ENCODE measurements at places on chromosomes 5 and 9.

DNA sequence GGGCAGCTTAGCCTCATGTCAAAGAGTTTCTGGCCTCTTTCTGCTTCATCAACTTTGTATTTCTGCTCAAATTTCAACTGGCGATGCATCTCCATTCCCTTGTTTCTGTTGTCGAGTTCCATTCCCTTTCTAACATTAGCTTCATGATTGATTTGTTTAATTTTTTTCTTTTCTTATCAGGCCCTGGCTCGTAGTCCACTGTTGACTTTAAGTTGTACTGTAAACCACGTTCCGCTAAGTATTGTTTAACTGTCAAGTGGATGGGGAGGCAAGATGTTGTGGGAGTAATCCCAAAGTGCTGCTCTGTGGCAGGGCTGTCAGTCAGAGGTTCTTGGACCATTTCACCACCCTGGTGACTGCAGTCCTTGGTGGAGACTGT is 309.1 kb downstream of the PSAT1 start:
- DNase-seq = no peak

DNA sequence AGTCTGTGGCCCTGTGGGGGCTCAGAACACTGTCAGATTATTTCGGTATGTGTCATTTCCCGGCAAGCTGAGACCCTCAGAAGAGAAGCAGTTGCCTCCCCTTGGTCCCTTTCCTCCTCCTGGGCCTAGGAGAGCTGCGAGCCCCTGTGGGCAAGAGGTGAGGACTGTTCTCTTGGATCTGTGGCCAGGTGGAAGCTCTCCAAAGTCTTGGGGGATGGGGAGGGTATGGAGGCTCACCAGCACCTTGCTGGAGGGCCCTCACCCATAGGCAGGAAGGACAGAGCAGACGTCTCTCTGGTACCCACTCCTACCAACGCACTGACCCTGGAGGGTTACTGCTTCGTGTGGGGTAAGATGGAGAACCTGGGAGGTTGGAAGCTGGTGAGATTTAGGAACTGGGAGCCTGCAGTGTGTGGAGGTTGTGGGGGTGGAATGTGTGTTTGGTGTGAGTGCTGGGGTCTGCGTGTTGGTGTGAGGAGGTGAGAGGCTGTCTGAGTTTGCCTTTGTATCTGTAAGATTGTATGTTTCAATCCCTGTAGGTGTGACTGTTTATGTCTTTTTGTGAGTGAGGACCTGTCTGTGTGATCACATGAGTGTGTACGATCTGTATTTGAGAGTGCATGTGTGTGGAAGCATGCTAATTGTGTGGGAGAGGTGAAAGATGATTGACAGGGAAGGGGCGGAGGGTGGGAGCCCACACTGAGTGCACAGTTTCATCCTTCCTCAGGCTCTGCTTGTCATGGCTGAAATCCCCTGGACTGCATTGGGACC is 52.4 kb upstream of the PSD2 start:
- DNase-seq = no peak

GRCh38 chr9:347667-348292 is 133.1 kb downstream of the DOCK8 start:
- DNase-seq = peak; percentile 59

DNA sequence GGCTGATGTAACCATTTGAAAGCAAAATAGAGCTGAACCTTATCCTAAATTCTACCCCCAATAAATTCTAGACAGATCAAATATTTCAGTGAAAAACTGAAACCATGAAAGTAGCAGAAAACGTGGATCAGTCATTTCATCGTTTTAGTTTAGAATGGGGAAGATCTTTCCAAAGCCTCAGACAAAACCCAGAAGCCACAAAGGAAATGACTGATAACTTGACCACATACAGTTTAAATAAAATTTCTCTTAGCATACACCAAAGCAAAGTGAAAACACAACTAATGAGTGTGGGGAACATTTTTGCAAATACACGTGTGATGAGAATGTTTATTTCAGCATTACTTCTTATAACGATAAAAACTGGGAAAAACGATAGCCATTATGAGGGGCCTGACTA is 284.8 kb downstream of the ADGRV1 start:
- no peak for DNase-seq

- peak; percentile 34 for DNase-seq
Observed at GRCh38 chr5:84430863-84431663, 46.4 kb upstream of the EDIL3 start.

GRCh38 chr9:135303280-135303647 is 176.3 kb upstream of the PPP1R26 start:
- no peak for DNase-seq

- DNase-seq = no peak
Observed at GRCh38 chr5:132456987-132457361, 33.6 kb downstream of the IRF1 start.

DNA sequence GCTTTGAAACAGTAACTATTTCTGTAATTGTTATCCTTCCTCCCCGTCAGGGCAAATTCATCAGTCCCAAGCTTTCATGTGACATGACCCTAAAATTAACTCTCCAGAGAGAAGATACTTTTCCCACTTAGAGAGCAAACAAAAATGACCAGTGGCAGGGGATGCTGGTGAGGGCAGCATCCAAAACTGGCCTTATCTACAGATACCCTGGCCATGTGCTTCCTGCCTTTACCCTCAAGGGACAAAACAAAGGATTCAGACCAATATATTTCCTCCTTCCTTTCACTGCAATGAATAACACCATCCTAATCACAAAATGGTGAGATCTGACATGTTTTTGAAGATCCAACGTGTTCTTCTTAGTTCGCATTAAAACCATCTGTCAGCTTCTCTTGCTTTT is 267.2 kb downstream of the MAN2A1 start:
- DNase-seq = no peak

GRCh38 chr5:117662361-117662760 is 1087.7 kb upstream of the SEMA6A start:
- DNase-seq = no peak

GRCh38 chr9:20012232-20012631 is 223.4 kb upstream of the SLC24A2 start:
- no peak for DNase-seq

GRCh38 chr9:99387431-99387830 is 165.3 kb downstream of the SEC61B start:
- no peak for DNase-seq

DNA sequence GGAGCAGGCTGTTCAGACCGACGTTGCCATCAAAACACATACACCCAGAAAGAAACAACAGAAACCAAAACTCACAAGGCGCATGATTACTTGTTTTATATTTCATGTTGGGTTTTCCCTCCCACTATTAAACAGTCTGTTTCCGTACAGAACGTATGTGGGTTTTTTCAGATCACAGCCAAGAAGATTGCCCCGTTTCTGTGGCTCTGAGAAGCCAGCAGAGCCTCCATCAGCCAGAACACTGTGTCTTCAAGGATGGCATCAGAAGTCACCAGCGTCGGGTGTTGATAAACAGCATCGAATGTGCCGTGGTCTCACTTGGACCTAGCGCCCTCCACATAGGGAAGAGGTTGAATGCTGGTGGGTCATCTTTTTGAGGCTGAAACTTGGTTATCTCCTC is 42.8 kb downstream of the FAM78A start:
- DNase-seq = no peak

All from cardiac fibroblast (primary cell).